ENCODE measurements at places on chromosomes 13 and 19.

GRCh38 chr19:46728693-46729339 is 11.9 kb upstream of the PRKD2 start:
- peak; percentile 76 for DNase-seq

GRCh38 chr13:97834250-97834649 is 119.2 kb upstream of the IPO5 start:
- no peak for DNase-seq

DNA sequence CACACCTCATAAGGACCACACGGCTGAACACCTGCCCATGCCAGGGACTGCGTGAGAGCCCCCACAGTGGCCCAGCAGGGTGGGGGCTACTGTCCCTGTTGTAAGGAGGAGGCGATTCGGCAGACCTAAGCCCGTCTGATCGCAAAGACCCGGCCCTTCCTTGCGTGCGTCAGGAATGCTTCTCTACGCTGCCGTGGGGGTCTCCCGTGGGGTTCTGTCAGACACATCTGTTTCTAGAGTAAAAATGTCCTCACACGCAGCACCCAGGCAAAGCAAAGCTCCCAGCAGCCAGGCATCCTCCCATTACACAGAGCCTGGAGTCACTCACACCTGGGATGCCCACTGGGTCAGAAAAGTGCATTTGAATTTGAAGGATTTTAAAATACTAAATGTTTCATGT is 147.7 kb upstream of the SOX1 start:
- no peak for DNase-seq

- no peak for DNase-seq
Observed at GRCh38 chr13:93244141-93244917, 17.7 kb downstream of the GPC6 start.

DNA sequence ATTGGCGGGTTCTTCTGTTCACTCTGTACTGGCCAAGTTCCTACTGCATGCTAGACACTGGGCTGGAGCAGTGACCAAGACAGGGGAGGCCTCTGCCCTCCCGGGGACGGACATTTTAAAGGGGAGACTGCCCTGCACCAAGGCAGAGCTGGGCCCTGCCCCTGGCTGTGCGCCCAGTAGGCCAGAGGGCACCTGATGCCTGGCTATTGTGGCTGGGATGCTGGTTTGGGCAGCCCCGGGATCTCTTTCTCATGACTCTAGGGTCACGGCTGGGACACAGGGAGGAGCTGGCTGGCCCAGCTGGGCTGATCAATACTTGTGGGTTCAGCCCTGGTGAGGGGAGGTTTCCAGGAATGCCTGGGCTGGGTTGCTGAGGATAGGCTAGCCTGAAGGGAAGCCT is 17.7 kb downstream of the LIPE start:
- no peak for DNase-seq

GRCh38 chr19:40543029-40543597 is 33.6 kb upstream of the SHKBP1 start:
- DNase-seq: no peak

DNA sequence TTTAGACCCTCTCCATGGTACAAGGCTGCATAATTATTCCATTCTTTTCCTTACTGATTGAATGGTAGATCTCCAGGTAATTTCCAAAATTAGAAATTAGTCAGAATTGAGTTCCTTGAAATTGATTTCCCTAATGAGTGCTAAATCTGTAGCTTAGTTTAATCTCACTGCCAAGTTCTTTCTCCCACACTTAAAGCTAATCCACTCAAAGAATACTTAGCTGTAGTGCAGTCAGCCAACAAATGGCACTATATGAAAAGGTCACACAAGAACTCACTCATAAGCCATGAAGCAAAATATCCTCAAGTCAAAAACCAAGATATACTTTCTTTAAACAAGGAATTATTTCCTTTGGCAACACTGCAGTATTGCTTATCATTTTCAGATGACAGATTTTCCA is 62.0 kb downstream of the XPO4 start:
- DNase-seq: no peak

- no peak for DNase-seq
Observed at GRCh38 chr13:28532388-28533124, 37.6 kb upstream of the FLT1 start.

- no peak for DNase-seq
Observed at GRCh38 chr19:30167976-30168635, 204.1 kb upstream of the ZNF536 start.

GRCh38 chr19:20858218-20858617 is 64.8 kb upstream of the ZNF85 start:
- DNase-seq: no peak

GRCh38 chr19:49210901-49211451 is 53.4 kb downstream of the TRPM4 start:
- no peak for DNase-seq

- no peak for DNase-seq
Observed at GRCh38 chr13:35987572-35988513, 143.3 kb downstream of the DCLK1 start.

GRCh38 chr19:17790059-17790780 is 4.7 kb upstream of the B3GNT3 start:
- DNase-seq: no peak

DNA sequence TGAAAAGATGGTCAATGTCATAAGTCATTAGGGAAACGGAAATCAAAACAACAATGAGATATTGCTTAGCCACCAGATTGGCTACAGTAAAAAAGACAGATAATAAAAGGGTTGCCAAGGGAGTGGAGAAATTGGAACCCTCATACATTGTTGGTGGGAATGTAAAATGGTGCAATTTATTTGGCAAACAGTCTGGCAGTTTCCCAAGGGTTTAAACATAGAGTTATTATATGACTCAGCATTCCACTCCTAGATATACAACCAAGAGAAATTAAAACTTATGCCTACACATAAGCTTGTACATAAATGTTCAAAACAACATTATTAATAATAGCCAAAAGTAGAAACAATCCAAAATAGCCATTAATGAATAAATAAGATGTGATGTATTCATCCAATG is 9.9 kb upstream of the ZNF227 start:
- DNase-seq: no peak
